ENCODE measurements at places on chromosomes 16 and 17.
A peak's percentile ranks its signal among the peaks of the same experiment; 100 is the strongest.

DNA sequence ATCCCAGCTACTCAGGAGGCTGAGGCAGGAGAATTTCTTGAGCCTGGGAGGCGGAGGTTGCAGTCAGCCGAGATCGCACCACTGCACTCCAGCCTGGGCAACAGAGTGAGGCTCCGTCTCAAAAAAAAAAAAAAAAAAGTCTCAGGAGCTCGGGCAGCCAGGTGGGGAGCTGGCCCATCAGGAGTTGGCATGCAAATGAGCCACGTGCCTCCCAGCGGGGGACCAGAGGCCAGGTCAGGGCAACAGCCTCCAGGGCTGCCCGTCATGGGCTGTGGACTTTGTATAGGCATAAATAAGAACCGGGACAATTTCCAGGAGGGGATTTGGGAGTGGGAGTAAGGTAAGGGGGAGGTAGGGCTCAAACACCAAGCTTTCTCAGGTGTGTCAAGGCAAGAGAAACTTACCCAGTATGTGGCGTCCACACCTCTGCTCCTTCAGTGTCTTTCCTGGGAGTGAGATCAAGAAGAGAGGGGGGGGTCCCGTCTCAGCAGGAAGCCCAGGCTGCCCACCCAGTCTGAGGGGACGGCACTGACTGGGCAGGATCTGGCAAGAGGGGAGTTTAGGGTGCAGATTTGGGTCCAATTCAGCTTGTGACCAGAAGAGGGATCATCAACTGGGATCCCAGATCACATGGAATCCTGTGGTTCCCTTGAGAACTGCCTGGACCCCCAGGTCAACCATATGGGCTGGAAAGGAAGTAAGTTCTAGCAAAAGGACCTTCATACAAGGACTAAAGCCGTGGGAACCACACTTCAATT is 22.3 kb upstream of the G6PC1 start:
- DNase-seq = no peak

GRCh38 chr16:75868636-75869632 is 142.6 kb upstream of the CPHXL start:
- DNase-seq = no peak

GRCh38 chr16:588639-588888 is 1.3 kb upstream of the RAB40C start:
- peak; percentile 45 for DNase-seq

- no peak for DNase-seq
Observed at GRCh38 chr16:19419698-19420075, 2.0 kb downstream of the TMC5 start.

GRCh38 chr17:79070266-79070880 is 4.3 kb upstream of the ENGASE start:
- no peak for DNase-seq

- DNase-seq = no peak
Observed at GRCh38 chr17:15513058-15513791, 45.8 kb upstream of the CDRT4 start.

GRCh38 chr17:19897090-19897837 is 29.5 kb upstream of the ULK2 start:
- no peak for DNase-seq

GRCh38 chr17:43984521-43984920 is 19.9 kb upstream of the NAGS start:
- no peak for DNase-seq

DNA sequence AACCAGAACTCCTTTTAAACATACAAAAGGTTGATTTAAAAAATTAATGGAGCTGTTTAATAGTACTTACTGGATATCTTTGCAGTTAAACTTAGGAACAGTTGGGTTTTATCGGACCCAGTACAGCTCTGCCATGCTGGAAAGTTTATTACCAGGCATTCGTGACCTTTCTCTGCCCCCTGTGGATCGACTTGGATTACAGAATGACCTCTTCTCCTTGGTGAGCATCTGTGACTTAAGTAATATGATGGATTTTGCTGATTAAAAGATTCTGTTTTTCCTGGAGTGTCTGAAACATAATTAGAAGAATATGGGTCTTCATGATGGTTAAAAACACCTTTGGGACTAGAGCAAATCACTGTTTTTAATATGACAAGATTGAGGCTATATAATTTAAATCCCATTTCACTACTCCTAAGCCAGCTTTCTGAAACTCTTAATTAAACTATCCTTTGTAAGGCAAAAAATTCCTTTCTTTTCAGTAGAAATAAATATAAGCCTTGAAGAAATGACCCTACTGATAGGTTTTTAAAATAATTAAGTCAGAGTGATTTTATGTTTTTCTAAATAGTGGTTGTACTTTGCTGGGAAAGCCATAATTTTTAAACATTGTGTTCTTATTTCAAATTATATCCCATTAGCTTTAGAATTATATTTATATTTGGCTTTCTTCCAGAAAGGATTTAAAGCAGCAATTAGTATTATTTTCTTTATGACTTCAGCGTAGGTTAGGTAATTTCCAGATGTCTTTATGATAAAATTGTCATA is 45.7 kb upstream of the KPNB1 start:
- DNase-seq = no peak

DNA sequence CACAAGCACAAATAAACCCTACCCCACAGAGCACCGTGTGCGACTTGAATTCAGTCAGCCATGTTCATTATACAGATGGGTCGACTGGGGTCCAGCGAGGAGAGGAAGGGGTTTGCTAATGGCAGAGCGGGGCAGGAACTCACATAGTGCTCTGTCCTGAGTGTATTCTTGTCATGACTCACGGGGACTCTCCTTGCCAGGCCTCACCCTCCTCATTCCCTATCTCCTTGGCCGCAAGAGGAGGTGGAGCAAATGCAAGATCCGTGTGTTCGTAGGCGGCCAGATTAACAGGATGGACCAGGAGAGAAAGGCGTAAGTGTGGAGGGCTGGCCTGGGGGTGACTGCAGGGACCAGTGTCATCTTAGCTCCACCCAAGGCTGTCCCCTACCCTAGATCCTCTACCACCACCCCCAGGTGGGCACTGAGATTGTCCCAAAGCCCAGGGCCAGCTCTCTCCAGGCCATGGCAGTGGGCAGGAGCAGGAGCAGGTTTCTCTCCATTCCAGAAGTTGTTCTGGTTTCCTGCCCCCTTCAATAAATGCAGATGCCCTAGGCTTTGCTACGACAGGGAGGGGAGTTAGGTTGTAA is 29.4 kb downstream of the SLC12A3 start:
- no peak for DNase-seq

GRCh38 chr17:2996810-2997670 is 66.4 kb downstream of the OR1D5 start:
- DNase-seq = no peak

DNA sequence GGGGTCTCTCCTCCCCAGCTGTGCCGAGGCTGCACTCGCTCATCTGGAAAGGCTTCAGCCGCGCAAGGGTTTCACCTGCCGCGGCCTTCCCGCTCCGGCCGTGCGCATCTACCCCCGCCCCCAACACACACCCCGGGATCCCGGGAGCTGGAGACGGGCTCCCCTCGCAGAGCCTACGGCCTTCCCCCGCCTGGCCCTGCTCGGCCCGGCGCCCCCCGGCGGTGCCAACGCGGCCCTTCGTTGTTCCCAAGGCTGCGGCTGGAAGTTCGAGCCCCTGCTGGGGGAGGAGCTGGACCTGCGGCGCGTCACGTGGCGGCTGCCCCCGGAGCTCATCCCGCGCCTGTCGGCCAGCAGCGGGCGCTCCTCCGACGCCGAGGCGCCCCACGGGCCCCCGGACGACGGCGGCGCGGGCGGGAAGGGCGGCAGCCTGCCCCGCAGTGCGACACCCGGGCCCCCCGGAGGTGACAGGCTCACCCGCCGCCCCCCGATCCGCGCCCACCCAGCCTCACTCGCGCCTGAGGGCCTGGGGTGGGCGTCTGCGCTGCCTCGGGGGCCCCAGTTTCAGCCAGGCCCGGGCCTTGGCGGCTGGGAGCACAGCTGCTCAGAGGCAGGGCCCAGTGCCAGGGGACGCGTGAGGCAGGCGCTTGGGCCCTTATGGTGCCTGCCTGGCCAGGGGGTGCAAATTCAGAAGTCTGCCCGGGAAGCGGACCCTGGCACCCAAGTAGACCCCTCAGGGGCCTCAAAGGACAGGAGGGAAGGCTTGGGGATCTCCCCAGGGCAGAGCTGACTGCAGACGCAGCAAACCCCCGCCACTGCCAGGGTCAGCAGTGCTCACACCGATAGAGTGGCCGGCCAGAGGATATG is 11.2 kb downstream of the GALK1 start:
- DNase-seq = peak; percentile 58

DNA sequence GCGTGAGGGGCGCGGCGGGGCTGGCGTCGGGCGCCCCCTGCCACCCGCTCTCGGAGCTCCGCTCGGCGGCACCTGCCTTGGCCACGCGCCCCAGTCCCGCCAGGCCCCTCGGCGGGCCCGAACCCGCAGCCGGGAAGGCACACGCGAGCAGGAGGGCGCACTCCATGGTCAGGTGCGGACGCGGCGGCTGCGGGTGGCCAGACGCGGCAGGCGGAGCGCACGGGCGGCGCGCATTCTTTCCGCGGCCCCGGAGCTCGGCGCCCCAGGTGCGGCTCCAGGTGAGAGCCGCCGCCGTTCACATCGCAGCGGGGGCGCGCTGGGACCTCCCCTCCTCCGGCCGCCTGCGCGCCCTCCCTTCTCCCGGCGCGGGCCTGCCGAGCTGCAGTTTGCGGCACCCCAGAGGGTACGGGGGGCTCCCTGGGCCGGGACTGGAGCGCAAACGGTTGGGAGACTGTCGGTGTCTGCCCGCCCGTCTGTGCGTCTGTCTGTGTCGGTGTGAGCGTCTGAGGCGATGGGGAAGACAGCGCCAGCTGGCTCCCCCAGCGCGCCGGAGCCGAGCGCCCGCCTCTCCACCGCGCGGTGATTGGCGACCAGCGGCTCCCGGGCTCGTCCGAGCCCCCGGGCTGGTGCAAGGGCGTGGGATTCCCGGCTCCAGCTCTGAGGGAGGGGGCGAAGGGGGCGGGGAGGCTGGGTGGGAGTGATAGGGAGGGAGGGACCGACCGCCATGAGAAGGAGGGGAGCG is at the start of gene ADAMTS18:
TSS of gene ADAMTS18 (minus strand) at position 505 of the 742 bp plus-strand sequence. CDS start at position 166, 339 bp downstream.
- no peak for DNase-seq

DNA sequence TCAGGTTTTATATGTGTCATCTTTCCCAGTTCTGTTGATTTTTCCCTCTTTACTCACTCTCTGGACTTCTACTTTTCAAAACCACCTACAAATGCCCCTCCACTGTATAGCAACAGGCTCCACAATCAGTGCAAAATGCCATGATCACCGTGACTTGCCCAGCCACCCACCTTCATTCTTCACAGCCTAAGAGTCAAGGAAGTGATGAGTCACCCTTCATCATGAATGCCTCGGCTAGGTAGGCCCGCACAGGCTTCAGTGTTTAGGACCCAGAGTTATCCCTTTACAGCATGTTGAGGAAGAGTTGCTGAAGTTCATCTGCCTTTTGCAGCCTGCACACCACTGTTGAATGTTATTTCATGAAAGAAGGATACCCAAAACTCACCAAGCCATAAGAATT is 158.6 kb downstream of the PMP22 start:
- DNase-seq = no peak

DNA sequence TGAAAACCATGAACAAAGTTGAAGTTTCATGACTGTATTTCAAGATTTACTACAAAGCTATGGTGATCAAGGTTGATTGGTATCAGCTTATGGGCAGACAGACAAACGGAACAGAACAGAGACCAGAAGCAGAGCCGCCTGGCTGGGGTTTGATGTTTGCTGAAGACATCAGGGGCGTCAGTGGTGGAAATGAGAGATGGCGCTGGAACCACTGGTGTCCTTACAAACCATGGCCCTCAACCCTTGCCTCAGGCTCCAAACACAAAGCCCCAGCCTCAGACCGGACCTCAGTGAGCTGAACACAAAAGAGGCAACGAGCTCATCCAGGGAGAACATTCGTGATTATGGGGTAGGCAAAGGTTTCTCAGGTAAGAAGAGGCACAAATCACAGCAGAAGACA is 113.0 kb upstream of the METRNL start:
- no peak for DNase-seq

DNA sequence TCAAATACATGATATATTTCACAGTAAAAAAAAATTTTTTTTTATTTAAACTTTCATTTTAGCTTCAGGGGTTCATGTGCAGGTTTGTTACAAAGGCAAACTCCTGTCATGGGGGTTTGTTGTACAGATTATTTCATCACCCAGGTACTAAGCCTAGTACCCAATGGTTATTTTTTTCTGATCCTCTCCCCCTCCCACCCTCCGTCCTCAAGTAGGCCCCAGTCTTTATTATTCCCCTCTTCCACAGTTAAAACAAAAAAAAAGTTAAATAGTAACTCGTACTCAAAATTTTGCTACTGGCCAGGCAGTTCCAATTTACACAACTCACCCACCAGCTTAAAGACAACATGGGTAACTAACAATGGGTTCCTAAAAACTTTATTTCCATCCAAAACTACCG is 63.9 kb downstream of the WDR59 start:
- no peak for DNase-seq

DNA sequence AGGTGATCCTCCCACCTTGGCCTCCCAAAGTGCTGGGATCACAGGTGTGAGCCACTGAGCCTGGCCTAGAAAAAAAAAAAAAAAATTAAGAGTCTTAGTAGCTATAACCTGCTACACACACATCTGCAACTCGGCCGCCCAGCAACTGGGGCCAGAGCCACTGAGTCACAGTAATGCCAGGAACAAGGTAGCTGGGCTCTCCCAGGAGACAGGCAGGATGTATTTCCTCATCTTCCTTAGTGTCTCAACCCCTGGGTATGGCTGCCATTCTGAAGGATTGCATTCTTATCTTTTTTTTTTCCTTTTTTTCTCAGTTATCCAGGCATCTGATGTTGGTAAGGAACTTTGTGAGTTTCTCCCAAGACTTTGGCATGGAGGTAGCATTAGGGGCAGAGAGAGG is 7.1 kb upstream of the PSMD3 start:
- DNase-seq = no peak

DNA sequence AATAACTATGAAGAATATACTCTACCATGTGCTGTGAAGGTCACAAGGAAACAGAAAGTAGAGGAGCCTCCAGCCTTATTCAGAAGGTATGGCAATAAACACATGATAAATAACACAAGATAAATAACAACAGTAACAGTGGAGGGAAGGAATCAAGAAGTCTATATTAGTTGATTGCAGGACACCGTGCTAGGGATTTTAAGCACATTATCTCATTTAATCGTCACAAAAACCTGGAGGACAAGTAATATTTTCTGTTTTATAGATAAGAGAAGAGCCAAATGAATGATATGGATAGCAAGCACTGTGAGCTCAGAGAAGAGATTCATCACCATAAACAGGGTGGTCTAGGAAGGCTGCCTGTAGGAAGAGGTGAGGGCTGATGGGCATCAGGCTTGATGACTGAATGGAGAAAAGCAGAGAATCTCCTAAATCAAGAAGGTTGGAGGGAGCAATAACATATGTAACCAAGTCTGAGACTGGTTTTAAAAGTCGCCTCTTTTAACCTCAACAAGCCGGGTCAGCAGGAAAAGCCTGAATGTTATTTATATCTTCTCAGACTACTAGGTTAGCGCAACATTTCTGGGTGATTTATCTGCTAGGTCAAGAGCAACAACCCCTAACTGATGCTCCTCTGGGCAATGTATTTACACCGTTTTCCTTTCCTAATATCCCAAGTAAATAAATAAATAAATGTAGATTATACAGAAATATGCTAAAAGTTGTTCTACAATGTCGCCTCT is 8.3 kb downstream of the TOM1L2 start:
- DNase-seq = no peak

- DNase-seq = no peak
Observed at GRCh38 chr17:45364531-45365390, 47.9 kb upstream of the MAP3K14 start.
